ENCODE measurements at places on chromosomes 4 and X. TPM values are rescaled to one million over a fixed set of nuclear protein-coding genes. Genes with fewer than 3 reads are reported as not detected.

GRCh38 chr4:78484574-78484973, 67.0 kb upstream of the ANXA3 start:
- DNase-seq: no peak

- no peak for DNase-seq
Observed at GRCh38 chr4:1218634-1219565, 30.0 kb downstream of the CTBP1 start.

ELMOD2 gene
- 18.6 TPM for total RNA-seq

DNA sequence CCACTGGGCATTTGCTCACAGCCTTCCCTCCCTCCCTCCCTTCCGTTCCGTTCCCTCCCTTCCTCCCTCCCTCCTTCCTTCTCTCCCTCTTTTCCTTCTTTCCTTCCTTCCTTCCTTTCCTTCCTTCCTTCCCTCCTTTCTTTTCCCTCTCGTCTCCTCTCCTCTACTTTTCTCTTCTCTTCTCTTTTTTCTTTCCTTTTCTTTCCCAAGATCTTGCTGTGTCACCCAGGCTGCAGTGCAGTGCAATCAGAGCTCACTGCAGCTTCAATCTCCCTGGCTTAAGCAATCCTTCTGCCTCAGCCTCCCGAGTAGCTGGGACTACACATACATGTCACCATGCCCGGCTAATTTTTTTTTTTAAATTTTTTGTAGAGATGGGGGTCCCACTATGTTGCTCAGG, 26.7 kb upstream of the ING2 start:
- no peak for DNase-seq

DNA sequence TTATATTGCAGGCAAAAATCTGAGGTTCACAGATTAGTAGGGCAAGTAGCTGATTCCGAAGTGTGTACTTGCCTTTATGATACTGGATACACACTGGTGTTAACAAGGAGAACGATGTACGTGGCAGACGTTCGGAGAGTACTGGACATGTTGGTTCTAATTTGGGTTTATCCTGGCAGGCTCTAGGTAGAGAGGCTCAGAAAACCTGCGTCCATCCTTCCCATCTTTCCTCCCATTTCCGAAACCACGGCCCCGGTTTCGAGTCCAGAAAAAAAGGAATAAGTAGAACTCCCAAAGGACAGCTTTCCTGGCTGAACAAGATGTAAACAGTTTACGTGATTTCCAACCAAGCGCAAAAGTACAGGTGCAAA, 351 bp upstream of the SLC30A9 start:
- DNase-seq: no peak
